ENCODE measurements at places on chromosomes 1 and 21. TPM values are rescaled to one million over a fixed set of nuclear protein-coding genes. Genes with fewer than 3 reads are reported as not detected.

DNA sequence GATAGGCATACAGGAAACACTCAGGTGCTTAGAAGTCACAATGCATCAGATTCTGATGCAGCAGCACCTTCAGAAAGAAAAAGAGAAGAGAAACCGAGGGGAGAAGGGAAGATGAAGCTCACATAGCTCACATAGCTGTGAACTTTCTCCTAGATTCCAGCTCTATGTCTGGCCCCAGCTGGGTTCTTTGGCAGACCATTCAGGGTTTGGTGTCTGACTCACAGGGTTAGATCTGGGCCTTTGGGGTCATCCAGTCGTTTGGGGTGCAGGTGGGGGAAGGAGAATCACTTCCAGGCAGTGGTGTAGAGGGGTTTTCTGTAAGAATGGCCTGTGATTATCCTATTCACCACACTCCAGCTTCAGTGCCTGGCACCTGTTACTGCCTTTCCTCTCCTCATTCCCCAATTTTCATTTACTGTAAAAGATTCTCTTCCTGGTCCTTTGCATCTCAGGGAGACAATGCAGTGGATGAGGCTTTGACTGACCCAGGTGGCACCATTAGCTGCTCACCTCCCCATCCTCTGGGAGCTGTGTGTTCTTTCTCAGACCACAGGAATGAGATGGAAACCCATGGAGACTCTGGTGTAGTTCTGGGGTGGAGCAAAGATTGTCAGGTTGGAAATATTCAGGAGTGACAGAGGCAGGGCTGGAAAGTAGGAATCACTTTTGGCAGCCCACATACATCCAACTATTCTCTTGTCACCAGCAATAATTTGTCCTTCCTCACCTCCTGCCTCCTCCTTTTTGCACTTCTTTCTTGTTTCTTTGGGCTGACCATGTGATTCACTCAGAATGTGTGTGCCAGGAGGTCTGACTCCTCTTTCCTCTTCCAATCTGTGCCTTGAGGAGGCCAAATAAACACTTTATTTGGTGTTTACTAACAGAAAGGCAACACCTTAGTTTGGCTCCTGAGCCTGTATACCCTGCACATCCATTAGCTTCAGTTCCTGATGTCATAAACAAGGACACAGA is 103.3 kb downstream of the PAPPA2 start:
- DNase-seq = no peak

DNA sequence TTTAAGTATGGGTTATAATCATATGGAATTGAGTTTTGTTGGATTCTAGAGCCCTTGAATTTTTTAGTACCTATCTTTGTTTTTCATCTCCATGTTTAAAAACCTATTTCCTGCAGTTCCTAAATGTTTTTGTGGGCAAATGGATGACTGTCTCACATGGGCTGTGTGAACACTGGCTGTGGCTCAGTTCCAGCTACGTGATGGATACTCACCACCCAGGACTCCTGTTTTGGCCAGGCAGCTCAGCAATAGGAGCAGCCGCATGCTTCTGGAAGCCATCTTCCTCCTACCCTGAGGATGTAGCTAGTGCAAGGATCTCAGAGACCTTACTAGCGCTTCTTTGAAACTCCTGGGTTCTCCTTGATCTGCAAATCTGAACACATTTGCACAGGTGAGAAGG is 2.8 kb downstream of the REG4 start:
- DNase-seq = no peak

DNA sequence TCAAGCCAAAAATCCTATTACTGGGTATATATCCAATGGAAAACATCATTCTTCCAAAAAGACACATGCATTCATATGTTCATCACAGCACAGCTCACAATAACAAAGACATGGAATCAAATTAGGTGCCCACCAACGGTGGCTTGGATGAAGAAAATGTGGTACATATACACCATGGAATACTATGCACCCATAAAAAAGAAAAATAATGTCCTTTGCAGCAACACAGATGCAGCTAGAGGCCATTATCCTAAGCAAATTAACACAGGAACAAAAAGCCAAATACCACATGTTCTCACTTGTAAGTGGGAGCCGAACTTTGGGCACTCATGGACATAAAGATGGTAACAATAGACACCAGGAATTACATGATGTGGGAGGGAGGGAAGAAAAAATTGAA is 113.6 kb downstream of the MRPL39 start:
- DNase-seq = no peak

GRCh38 chr1:175591083-175591743 is 152.2 kb downstream of the TNR start:
- DNase-seq = no peak

The BRINP2 gene
- total RNA-seq = not detected

The PTAFR gene
- 24.5 TPM for total RNA-seq

DNA sequence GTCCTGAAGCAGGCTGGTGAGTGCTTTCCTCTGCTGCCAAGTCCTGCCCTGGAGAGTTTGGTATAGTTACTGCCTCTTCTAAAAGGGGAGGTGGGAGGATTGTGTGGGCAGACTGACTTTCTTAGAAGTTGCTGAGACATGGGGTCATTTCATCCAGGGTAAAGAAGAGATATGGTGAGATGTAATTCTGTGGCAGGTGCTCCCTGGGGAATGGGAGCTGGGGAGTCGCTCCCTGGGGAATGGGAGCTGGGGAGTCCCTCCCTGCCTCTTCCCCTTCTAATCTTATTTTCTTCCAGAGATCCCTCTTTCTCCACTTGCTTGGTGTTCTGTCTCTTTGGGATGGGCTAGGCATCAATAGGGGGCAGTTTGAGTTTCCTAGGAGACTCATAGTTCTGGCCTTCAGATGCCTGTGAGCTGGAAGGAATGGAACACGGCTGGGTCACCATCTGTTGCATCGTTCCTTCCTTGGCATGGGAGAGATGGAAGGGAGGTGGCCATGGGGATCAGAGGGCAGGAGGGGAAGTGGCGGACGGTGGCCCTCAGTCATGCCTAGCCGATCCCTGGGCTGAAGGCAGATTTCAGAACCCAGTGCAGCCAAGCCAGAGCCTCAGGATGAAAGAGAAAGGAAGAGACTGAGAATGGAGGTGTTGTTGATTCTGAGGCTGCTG is 59.0 kb downstream of the NFASC start:
- no peak for DNase-seq

DNA sequence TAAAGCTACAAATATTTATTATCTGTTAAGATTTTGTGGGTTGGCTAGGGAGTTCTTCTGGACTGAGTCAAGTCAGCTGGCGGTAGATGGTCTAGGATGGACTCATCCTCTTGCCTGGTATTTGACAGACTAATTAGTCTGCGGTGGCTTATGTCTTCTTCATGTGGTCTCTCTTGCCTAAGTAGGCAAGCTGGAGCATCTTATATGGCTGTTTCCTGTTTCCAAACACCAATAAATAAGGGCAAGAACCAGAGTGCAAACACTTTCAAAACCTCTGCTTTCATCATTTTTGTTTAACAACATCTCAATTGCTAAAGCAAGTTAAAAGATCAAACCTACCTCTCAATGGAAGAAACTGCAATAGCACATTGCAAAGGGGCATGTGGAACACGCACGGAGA is 484.8 kb downstream of the PTPRC start:
- DNase-seq = no peak

The TAL1 gene
- total RNA-seq = not detected

DNA sequence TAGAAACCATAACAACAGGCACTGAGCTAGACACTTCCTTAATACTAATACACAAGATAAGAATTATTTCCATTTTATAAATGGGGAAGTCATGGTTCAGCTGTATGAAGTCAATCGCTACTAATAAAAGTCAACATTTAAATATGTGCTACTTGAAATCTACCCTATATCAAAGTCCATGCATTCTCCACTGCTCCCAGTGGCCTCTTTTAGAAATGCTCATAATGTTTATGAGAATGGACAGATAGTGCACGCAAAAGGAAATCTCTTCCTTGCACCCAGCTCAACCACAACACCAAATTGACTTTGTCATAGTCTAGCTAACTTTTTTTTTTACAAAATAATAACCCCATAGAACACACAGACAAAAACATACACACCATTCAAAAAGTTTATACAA is 281.7 kb upstream of the CXADR start:
- DNase-seq = no peak

GRCh38 chr1:86146566-86146965 is 10.0 kb downstream of the COL24A1 start:
- DNase-seq = no peak

- no peak for DNase-seq
These were observed 82.1 kb upstream of the COL6A1 start for GRCh38 chr21:45899317-45900033.

DNA sequence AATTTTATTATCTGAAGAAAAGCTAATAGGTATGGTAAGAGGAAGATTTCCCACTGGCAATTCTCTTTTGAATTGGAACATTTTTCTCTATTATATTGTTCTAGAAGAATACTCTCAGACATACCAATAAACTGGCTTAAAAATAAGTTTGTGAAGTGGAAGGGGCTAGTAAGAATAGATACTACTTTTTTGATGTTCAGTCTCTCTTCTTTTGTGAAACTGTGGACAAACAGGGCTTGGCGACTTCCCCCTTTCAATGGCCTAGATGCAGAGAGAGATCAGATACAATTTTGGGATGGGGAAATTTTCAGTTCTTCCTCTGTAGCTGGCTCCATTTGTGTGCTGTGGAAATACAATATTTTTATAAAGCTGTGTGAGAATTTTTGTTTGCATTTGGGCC is 2.5 kb downstream of the PBX1 start:
- no peak for DNase-seq

DNA sequence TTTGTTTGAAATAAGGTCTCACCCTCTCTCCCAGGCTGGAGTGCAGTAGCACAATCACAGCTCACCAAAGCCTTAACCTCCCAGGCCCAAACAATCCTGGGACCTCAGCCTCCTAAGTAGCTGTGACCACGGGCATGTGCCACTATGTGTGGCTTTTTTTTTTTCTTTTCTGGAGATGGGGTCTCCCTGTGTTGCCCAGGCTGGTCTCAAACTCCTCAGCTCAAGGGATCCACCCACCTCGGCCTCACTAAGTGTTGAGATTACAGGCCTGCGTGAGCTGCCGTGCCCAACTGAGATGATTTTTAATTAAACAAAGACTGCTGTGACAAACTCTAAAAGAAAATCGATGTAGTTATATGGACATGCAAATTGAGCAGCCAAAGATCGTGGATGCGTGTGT is 768.4 kb upstream of the ADGRL2 start:
- no peak for DNase-seq

The LCE6A gene
- total RNA-seq = not detected

DNA sequence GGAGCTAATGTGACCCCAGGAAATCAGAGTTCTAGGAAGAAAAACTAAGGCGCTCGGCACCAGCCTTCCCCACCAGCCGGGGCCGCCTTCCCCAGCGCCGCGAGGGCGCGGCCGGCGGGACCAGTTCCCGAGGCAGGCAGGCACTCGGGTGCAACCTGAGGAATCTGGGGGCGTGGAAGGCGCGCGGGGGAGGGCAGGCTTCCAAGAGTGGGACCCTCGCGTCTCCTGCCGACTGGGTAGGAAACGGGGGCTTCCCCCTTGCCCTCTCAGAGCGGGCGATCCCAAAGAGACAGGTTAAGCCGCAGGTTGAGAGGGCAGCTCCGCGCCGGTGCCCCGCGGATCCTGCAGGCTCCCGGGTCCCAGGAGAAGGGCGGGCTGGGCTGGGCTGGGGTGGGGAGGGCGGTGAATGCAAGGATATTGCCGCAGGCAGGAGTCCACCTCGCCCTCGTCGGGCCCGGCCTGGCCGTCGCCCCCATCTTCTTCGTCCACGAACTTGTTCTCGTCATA is 431 bp downstream of the ARPC5 start:
- peak; percentile 24 for DNase-seq

DNA sequence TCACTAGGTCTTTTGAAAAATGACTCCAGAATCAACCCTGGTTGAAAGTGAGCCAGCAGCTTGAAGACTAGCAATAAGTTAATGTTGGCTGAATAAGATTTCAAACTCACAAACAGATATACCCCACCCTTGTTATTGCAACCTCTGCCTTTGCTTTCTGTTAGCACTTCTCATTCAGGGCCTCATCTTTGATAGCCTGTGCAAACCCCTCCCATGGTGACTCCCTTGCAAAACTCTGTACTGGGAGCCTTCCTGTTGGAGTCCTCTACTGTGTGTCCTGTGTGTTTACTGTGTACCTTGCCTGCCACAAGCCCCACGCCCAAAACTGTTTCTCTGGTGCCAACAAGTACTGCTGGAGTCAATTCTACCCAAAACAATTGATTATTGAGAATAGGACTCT is 50.2 kb downstream of the ZNF678 start:
- DNase-seq = no peak

DNA sequence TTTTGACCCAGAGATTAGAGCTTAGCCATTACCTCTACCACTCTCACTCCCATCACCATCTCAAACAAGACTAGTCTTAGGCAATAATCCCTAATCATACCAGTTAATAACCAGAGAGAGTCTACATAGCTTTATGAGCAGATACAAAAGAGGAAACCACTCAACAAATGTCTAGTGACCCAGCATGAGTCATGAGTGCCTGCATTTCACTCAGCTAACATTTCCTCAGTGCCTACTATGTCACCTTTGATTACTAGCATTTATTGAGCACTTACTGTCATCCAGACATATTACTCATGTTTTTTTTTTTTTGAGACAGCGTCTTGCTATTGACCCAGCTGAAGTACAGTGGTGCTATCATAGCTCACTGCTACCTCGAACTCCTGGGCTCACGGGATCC is 35.9 kb upstream of the GALNT2 start:
- no peak for DNase-seq

The TFF1 gene
- not detected for total RNA-seq

GRCh38 chr1:53545663-53546408 is 86.6 kb downstream of the DMRTB1 start:
- no peak for DNase-seq

The RIPPLY3 gene
- not detected for total RNA-seq

GRCh38 chr1:168628807-168629206 is 52.4 kb downstream of the XCL1 start:
- DNase-seq = no peak

DNA sequence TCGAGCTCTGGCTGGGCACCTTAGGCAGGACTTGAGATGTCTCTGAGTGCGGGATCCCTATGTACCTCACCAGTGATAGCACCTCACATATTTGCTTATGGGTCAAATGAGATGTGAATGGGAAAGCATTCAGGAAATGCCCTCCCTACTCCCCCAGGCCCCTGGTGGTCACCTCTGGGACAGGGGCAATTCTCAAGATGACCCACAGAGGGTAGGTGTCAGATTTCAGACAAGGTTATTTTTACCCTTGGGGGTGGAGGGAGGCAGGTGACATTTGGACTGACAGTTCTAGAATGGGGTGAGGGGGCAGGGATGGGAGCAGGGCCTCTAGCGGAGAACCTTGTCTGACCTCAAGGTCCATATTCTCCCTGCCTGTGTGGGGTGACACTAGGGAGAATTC is 27.1 kb downstream of the ACOT11 start:
- no peak for DNase-seq

- no peak for DNase-seq
These were observed 5.0 kb downstream of the RAP1GAP start for GRCh38 chr1:21663951-21664805.

The RAB42 gene
- not detected for total RNA-seq

- no peak for DNase-seq
These were observed 36.2 kb downstream of the CELF3 start for GRCh38 chr1:151680391-151680790.

GRCh38 chr1:220878191-220879075 is 810 bp upstream of the HLX start:
- DNase-seq = no peak

GRCh38 chr1:89589515-89589914 is 43.4 kb upstream of the LRRC8C start:
- DNase-seq = no peak

- no peak for DNase-seq
These were observed 12.4 kb downstream of the SAMSN1 start for GRCh38 chr21:14533499-14534428.

The CCDC185 gene
- total RNA-seq = not detected

The CSF1 gene
- not detected for total RNA-seq

GRCh38 chr1:160219062-160219929 is 14.1 kb downstream of the PEA15 start:
- no peak for DNase-seq
